SK-MEL-5 (cell line): ENCODE measurements at places on chromosomes 3 and 15. TPM values are rescaled to one million over a fixed set of nuclear protein-coding genes. Genes with fewer than 3 reads are reported as not detected.

DNAH12 gene
- not detected in 2 replicates for total RNA-seq

DNA sequence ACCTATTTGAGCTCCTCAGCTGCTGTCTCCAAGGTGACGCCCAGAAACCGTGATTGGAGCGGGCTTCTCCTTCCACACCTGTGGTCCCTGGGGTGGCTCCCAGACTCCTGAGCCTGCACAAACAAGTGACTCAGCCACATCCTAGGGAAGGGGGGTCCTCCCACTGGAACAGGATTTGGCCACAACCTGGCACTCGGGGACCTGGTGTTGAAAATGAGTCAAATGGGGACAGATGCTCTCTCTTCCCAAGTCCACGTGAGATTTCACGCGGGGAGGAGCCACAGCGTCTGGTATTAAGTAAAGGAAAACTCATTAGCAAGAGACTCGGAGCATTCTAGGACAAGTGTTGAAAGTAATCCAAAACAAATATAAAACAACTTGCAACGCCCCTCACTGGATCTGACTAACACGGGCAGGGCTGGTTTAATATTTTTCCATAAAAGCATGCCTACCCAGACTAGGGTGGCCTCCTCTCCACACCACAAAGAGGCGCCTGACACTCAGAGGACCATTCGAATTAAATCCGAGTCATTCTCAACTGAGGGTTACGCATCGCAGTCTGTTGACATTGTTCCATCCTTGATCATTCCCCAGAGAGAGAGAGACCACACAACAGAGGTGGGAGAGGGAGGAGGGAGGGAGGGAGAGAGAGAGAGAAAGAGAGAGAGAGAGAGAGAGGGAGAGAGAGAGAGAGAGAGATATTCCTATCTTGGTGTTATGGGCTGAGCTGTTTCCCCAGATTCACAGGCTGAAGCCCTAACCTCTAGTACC is 74.4 kb downstream of the MGLL start:
- DNase-seq = no peak

- DNase-seq = no peak
Observed at GRCh38 chr3:47407896-47408838, 27.3 kb downstream of the PTPN23 start.

GRCh38 chr3:56800832-56801661 is 702 bp downstream of the ARHGEF3 start:
- DNase-seq = no peak

HIGD1A gene
- total RNA-seq = 165 and 193 TPM in 2 replicates

DNA sequence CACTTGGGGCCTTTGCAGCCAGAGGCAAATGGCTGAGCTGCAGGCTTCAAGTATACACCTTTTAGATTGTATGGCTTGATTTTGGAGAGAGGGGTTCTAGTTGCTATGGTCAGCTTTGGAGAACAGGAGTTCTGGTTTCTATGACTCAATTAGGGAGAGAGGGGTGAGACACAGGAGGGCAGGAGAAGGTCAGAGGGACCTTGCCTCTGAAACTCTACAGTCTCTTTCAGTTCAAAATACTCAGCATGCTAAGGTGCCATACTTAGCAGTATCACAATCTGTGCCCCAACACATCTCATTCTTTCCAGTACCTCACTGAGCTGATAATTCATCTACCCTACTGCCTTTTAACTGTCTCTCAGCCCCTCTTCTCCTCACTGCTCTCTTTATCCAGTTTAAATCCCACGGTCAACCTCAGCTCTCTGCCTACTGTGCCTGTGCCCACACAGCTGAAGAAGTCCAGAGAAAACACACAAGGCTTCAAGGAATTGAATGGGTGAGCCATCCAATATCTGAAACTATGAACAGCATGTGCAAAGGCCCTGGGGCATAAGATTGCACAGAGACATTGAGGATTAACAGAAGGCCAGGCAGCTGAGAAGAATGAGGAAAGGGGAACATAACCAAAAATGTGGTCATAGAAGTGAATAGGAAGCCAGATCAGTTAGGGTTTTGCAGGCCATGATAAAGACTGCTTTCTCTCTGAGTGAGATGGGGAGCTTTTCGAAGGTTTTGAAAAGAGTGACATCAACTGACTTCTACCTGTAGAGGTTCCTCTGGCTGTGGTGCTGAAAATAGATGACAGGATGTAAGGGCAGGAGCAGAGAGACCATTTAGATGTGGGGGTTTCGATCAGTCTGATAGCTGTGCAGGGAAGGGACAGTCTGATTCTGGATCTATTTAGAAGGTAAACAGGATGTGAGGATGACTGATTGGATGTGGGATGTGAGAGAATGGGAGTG is 54.5 kb upstream of the C3orf80 start:
- no peak for DNase-seq

DNA sequence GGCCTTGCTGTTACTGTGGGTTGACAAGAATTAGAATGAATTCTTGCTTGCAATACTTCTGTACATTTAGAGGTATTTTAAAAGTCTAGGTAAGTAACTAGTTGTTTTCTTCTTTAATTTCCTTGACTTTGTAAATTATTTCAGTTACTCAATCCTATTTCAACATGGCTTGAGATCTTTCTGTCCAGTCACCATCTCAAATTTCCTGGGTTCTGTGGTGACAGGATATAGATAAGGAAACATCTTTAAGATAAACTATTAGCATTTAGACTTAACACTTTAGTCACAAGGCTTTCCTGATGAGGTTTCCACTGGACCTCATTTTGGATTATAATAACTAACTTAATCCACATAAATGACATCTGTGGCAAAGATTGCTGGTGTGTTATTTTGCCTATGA is 195.9 kb upstream of the DPH6 start:
- DNase-seq = no peak

GRCh38 chr3:133910422-133910821 is 14.7 kb upstream of the RAB6B start:
- peak; percentile 31 for DNase-seq

DNA sequence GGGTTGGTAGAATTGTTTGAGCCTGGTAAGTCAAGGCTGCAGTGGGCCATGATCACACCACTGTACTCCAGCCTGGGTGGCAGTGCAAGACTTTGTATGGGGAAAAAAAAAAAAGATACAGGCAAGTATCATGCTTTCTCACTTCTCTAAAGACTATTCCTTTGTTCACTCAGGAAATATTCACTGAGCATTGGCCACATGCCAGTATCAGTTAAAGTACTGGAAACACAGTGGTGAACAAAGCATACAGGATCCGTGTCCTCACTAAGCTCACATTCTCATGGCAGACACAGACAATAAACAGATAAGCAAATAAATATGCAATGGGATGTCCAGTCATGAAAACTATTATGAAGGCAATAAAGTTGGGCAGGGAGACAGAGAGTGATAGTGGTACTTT is 5.1 kb upstream of the MTHFS start:
- DNase-seq = peak; percentile 72

TTC23 gene
- total RNA-seq = 14.1 and 16.0 TPM in 2 replicates

TMEM40 gene
- total RNA-seq = not detected in 2 replicates

TMEM212 gene
- total RNA-seq = not detected in 2 replicates

GRCh38 chr3:6437631-6438030 is 423.3 kb upstream of the GRM7 start:
- no peak for DNase-seq

DNA sequence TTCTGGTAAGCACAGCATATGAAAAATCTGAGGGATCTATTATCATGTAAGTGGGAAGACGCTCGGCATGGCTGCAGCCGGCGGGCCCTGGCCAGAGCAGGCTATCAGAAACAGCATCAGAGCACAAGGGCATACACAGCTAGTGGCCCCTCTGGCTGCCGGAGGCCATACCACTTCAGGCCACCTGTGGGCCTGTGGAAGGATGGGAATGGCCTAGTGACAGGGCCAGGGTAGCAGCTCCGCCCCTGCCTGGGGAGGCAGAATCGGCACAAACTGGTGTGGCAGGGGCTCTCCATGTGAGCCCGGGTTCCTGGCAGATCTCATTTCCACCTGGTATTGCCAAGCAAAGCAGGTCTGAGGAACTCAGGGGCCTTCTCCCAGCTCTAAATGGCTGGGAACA is 46.4 kb downstream of the SH3BP5 start:
- DNase-seq = no peak

DNA sequence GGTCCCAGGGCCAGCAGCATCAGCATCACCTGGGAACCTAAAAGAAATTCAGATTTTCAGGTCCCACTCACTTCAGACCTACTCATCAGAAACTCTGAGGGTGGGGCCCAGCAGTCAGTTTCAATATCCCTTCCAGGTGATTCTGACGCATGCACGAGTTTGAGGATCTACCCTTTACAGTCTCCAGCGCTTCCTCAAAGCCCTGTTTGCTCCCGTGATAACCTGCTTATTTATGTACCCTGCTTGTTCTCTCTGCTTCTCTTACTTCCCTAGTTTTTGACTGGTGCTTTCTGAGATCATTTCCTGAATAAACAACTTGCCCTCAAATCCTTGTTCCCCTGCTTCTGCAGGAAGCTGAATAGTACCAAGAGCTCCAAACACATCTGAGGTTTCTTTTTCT is 245.3 kb downstream of the ZNF621 start:
- DNase-seq = no peak

GRCh38 chr3:95235916-95236315 is 1173.1 kb downstream of the NSUN3 start:
- no peak for DNase-seq

GRCh38 chr3:147507638-147508286 is 98.6 kb downstream of the ZIC1 start:
- no peak for DNase-seq

- no peak for DNase-seq
Observed at GRCh38 chr3:42994595-42994994, 15.5 kb downstream of the GASK1A start.

CD86 gene
- not detected in 2 replicates for total RNA-seq

GRCh38 chr3:12371525-12372140 is 82.8 kb downstream of the PPARG start:
- no peak for DNase-seq

DNA sequence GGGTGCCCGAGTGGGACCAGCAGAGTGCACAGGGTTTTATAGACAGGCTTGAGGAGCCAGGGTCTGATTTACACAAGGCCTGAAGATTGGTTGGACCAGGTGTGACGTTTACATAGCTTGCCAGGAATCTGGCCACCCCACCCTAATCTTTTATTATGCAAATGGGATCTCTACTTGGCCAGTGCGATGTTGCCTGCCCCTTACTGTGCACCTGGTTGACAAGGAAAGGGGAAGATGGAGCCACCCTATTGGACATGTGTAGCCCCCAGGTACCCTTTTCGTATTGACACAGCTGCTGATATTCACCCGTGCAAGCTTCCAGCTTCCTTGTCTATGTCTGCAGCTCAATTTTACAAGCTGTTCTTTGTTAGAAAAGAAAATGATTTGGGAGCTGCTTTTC is 132.0 kb downstream of the ARNT2 start:
- no peak for DNase-seq

DNA sequence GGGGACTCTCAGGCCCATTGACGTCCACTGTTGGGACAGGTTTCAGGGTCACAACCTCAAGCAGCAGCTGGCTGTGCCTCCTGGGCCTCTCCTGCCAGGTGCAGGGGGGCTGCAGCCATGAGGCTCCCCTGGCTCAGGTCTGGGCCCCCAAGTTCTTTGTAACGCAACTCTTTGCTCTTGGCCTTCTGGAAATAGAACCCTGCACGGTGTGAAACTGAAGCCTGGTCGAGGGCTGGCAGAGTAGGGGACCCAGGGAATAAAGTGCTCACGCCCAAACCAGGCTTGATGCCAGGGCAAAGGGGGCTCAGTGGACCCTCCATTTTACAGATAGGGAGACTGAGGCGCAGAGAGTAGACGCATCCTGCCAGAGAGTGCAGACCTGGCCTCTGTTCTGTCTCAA is 771 bp downstream of the CALML4 start:
- no peak for DNase-seq

LRRIQ4 gene
- not detected in 2 replicates for total RNA-seq

DNA sequence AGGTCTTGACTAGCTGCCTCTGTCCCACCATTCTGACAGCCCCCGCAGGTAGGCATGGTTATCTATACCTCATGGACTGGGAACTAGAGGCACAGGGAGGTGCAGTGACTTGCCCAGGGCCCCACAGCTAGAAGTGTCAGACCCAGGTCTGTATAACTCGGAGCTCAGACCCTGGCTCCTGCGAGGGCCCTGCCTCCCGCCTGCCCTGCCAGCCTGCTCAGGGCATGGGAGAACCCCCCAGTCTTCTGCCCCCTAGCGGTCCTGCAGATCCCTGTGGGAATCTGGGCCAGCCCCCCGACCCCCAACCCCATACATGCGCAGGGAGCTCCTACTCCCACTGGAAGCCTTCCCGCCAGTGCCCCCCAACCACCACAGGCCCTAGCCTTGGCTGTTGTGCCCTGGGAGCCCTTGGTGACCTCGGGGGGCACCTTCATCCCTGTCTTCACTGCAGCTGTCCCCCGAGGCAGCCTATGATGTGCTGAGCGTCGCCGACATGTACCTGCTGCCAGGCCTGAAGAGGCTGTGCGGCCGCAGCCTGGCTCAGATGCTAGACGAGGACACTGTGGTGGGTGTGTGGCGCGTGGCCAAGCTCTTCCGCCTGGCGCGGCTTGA is 6.9 kb downstream of the ABTB1 start:
- DNase-seq = peak; percentile 22

BHLHE40 gene
- 61.3 and 81.0 TPM in 2 replicates for total RNA-seq

DNA sequence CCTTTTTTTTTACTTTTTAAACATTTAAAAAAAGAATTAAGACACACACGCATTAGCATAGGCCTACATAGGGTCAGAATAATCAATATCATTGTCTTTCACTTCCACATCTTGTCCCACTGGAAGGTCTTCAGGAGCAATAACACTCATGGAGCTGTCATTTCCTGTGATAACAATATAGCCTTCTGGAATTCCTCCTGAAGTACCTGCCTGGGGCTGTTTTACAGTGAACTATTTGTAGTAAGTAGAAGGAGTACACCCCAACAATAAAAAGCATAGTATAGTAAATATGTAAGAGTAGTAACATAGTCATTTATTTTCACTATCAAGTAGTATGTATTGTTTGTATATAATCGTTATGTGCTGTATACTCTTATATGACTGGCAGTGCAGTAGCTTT is 19.5 kb upstream of the CLDN18 start:
- DNase-seq = no peak

HMCES gene
- total RNA-seq = 20.5 and 26.6 TPM in 2 replicates

DNA sequence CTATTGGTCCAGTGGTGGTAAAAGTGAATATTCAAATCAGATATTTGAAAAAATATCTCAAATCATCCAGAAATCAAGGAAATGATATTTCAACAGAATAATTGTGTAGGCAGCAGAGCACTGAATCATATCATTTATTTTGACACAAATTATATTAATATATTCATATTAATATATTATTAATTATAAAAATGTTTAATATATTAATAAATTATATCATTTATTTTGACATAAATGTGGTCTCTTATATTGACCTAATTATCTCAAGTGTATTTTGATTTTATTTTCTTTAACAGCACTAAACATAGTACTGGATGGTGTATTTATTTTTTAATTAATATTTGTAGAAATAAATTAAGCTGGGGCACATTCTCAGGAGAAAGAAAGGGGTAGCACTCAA is 257.7 kb upstream of the THBS1 start:
- no peak for DNase-seq

GRCh38 chr3:4729061-4729973 is 236.2 kb downstream of the ITPR1 start:
- DNase-seq = peak; percentile 53

DNA sequence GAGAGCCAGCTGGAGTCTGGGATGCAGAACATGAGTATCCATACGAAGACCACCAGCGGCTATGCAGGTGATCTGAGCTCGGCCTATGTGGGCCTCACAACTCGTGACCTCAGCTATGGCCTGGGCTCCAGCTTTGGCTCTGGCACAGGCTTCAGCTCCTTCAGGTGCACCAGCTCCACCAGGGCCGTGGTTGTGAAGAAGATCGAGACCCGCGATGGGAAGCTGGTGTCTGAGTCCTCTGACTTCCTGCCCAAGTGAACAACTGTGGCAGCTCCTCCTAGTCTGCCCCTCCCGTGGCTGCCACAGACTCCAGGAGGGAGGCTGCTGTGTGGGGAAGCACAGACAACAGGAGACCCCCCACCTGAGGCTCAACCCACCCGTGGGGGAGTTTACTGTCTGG is 3.6 kb upstream of the KPNA4 start:
- DNase-seq = no peak
